Dorsolateral prefrontal cortex (tissue), 122 donors: ENCODE measurements at places on chromosomes 6 and 20. TPM values are rescaled to one million over a fixed set of nuclear protein-coding genes. Genes with fewer than 3 reads are reported as not detected.

HLA-DQB2 gene
- total RNA-seq = not detected

GPR6 gene
- 4.4 TPM for total RNA-seq

SLC25A27 gene
- total RNA-seq = 66.0 TPM

CRYBG1 gene
- total RNA-seq = 0.94 TPM

- DNase-seq = no peak
Observed at GRCh38 chr6:146017672-146018071, 11.2 kb upstream of the GRM1 start.

DNA sequence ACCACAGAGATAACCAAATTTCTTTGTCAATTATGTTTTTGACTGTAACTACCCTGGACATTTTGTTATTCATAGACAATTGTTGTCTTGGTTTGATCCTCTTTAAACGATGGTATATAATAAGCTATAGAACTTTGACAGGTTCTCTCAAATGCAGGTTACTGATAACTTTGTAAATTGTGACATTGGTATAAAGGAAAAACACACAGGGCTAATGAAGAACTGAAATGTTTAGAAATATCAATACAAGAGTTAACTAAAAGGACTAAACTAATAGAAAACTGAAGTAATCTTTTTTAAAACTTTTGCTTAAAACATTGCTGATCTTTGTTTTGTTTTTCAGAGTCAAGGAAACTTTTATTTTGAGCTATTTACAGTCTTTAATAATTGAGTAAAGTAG is 124.8 kb downstream of the TPBG start:
- DNase-seq = no peak

DNA sequence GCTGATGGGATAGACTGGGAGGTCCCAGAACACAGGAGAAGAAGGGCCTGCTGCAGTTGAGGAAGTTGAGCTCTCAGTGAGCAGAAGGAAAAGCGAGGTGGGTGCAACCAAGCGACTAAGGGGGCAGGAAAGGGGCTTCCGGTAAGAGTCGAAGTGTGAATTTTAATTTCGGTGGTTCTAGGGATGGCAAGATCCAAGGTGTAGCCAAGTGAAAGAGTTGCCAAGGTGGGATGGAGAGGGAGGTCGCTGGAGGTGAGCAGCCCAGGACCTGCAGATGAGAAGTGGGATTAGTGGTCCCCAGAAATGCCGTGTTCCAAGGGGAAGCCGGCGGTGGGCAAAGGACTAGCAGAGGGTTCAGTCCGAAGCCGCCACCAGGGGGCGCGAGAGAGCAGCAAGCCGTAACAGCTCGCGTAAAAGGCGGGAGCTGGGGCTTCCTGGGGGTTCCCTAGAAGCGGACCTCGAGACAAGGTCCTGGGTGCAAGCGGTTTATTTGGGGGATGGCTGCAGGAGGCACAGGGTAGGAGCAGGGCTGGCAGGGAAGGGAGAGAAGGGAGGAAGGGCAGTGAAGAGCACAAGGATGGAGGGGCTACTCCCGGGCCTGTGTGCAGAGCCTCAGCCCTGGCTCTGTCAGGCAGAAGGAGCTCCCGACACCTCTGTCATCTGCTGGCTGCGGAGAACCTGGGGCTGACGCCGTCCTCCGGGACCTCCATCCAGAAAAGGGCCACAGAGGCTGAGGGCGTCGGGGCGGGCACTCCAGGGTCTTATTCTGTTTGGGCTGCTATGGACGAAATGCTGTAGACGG is 103.6 kb downstream of the PAX1 start:
- DNase-seq = no peak

CYP21A2 gene
- total RNA-seq = 0.75 TPM

PGC gene
- 0.78 TPM for total RNA-seq

DNA sequence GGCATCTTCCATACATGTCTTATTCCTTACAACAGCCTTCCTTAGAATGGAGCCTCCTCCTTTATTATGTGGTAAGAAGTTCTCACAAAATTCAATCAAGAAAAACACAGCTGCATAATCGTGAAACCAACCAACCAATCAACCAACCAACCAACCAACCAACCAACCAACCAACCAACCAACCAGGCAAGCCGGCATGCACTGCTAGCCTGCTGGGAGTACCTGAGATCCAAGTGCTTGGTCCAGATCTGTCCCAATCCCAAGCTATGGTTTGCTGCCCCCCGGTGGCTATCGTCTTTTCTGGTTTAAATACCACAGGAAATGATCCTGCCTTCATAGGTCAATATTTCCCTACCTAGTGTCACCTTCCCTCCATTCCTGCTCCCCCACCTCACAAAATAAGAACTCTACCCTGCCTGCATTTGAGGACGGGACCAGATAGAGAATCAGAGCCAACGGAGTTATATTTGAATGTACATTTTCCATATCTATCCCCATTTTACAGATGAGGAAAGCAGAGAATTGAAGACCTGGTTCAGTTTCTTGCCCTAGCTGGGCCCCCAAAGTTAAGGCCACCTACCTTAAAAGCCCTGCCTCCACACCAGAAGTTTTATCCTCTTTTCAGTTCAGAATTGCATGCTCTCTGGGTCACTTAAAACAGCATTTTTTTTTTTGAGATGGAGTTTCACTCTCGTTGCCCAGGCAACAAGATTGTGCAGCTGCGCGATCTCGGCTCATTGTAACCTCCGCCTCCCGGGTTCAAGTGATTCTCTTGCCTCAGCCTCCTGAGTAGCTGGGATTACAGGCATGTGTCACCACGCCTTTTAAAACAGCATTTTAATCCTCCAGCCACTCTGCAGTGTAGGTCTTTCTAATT is 27.1 kb downstream of the RAB44 start:
- DNase-seq = peak; percentile 46

DNA sequence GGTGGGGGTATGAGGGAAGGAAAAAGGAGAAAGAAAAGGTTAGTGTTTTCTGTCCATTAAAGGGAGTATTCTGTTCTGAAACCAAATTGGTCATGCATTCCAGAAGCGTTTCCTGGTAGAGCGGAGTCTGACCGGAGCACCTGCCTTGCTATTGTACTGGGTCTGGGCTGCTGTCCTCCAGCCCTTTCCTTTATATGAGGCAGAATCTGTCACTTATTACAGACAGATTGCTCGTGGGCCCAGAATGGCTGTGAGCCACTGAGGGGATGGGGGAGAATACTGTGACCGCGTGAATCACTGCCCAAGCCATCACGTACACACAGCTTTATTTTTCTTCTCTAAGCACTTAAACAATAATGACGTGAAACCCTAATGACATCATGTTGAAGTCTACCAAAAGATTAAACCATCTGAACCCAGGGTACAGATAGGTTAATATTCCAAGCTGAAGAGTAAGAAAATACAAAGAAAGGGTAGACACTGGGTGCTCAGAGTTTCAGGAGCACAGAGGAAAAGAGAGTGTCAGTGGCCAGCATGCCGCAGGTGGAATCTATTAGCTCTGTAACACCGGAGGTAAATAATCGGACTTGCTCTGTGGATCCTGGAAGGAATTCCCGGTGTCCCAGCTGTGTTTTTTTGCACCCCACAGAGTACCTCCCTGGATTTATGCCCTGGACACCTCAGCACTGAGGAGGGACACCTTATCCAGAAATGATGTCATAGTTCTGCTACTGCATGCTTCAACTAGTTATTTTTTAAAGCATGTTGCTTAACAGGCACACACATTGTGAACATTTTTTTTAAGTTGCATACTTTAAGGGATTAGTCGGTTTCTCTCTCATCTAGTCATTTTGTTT is 573.3 kb downstream of the PKHD1 start:
- no peak for DNase-seq

MGME1 gene
- total RNA-seq = 7.9 TPM

GRCh38 chr6:47478233-47479139 is 897 bp downstream of the CD2AP start:
- no peak for DNase-seq

DNA sequence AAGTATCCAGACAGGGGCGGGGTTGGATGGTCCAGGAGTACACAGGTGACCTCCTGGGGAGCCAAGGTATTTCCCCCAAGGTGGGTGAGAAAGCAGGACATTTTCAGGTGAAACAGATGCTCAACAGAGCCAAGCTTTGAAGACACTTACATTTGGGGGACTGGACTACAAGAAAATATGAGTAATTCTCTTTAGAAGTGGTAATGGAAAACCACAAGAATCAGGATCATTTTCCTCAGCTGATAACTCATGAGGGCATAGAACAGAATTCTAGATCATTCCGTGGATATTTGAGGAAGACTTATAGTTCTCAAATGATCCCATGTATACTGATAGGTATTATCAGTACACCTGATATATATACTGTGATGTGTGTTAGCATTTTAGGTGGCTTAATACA is 89.9 kb downstream of the UST start:
- DNase-seq = no peak
